Amygdala (tissue), 56 donors: ENCODE measurements at places on chromosomes 5 and 9.

DNA sequence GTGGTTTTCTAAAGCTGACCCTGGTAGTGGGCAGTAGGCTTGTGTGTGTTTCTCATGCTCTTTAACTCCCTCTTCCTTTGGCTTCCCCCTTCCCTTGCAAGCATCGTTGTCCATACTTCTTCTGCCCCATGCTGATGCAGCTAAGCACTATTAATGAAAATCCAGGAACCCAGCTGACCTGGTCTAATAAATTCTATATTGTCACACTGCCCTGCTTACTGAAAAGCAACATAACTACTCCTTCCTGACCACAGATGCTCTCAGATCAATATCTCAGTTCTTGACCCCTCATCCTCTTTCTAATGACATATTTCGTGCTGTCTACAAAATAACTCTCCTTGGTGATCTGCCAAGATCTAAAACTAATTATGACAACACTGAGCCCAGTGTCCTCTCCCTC lies 405.5 kb downstream of the EFNA5 start:
- DNase-seq: no peak

- DNase-seq: no peak
Measured at GRCh38 chr5:128335339-128335738, 202.7 kb downstream of the FBN2 start.

DNA sequence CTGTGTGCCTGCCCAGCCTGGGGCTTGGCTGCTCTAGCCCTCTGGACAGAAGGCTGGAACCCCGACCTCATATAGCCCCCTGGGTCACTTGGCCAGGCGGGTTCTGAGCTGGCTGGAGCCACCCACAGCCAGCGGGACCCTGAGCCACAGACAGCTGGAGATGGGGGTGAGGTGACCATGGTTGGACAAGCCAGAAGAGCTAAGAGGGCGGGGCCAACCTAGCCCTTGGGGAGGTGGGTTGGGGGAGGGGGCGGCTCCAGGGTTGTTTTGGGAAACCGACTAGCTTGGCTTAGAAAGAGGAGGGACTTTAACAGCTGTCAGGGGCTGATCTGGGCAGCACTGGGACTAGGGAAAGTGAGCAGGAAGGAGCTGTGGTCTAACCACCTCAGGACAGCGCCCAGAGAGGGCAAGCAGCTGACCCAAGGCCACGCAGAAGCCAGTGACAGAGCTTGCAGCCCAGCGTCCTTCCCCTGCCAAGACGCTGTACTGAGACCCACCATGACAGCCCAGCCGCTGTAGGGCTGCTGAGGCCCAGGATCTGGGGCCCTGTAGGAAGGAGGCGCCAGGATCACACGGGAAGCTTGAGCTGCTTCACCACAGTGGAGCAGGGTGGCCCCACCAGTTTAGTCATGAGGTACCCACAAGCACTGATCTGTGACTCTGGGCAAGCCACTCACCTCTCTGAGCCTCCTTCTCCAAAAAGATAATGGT lies 2.2 kb downstream of the AIF1L start:
- DNase-seq: no peak

- no peak for DNase-seq
Measured at GRCh38 chr9:136703276-136703860, 9.0 kb upstream of the DIPK1B start.
